Ammon's horn (tissue), 1 donor: ENCODE measurements at places on chromosomes 3 and 15.

GRCh38 chr3:38742550-38742949 lies 73.5 kb downstream of the SCN10A start:
- no peak for DNase-seq

- DNase-seq: no peak
These were observed 108.3 kb downstream of the P3H2 start for GRCh38 chr3:190012314-190012782.

GRCh38 chr3:53579636-53580035 lies 85.2 kb downstream of the CACNA1D start:
- DNase-seq: no peak

DNA sequence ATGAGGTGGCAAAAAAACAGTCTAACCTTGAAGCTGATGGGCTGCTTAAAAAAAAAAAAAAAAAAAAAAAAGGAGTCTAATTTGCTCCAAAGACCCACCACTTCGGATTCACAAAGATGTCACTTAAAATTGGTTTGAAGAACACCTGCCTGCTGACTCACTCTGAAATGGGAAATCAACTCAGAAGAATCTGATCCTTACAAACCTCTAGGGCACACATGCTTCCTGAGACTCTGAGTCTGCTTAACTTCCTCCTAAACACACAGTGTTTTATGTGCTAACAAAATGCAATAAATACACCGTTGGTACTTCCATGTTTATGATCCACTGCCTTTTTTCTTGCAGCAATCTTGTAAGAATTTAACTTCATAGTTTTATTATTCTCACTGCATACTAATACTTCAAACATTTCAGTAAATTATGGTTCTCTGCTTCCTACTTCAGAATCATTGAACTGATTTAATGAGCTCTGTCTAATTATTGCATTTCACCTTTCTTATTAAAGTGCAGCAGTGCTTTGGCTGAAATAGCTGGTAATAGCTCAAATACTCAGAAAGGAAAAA lies 73.0 kb upstream of the FRMD4B start:
- peak; percentile 23 for DNase-seq

DNA sequence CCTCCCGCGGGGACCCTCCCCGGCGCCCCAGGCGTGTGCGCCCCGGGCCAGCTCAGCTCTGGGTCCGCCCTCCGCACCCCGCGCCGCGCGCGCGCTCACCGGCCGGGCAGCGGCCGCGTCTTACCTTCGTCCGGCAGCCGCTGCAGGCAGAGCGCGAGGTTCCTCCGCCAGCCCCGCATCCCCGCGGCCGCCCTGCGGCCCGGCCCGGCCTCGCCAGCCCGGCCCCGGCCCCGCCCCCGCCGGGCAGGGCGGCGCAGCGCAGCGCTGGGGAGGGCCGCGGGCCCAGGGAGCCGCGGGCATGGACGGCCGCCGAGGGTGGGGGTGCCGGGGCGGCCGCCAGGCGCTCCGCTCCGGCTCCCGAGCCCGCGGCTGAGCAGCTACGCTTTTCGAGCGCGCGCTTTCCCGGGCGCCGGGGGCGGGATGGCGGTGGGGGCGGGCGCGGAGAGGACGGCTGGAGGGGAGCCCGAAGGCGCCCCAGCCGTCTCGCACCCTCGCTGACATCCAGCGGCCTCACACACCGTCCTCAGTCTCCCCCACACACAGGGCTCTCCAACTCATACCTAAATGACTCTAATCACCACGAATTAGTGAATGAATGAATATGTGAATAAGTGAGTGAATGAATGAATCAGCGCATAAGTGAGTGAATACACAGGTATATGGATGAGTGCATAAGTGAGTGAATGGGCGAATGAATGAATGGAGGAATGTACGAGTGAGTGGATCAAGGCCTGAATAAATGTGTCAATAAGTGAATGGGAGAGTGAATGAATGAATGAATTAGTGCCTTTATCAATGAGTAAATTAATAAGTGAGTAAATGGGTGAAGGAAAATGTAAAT lies 48.5 kb upstream of the CCDC174 start:
- DNase-seq: no peak

DNA sequence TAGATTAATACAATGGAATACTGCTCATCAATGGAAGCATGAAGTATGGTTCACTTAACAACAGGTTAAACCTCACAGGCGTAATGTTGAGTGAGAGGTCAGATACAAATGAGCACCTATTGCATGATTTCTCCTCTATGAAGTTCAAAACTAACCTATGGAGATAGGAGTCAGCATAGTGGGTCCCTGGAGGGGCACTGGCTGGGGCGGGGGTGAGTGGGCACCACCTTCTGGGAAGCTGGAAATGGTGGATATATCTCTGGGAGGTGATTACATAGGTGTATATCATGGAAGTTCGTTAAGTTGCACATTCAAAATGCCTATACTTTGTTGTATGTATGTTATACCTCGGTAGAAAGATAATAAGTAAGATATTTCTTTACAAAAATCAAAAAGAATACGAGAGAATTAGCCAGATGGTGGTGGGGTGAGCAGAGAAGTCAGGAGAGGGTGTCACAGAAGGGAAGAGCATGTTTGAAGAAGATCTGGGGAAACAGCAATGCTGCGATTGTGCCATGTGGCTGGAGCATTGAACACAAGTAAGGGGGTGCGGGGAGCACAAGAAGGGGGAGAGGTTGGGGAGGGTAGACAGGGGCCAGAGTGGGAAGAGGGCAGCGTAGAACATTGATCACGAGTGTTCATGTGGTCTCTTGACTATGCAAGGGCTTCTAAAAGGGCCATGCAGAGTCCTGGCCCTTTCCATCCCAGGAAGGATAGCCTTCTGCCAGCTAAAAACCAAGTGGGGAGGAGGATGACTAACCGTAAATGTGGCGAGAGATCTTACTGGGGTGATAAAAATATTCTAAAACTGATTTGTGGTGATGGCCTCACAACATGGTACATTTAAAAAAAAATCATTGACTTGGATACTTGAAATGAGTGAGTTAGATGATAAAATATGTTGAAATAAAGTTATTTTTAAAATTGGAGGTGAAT lies 30.2 kb downstream of the ITGA11 start:
- DNase-seq: no peak

DNA sequence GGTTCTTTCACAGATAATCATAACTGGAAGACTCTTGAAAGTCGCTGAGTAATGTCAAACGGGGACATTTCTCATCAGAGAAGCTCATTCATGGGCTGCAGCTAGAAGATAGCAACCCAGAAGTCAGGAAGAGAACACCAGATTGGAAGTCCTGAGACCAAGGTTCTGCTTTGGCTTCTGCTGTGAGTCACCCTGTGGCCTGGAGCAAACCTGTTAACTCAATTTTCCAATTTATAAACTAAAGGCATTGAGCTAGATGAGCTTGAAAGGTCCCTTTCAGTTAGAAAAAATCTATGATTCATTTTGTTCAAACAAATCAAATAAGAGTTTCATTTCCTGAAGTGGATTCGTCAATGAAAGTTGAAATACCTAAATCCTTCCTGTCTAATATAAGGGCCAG lies 402.2 kb downstream of the EPHB1 start:
- DNase-seq: no peak

DNA sequence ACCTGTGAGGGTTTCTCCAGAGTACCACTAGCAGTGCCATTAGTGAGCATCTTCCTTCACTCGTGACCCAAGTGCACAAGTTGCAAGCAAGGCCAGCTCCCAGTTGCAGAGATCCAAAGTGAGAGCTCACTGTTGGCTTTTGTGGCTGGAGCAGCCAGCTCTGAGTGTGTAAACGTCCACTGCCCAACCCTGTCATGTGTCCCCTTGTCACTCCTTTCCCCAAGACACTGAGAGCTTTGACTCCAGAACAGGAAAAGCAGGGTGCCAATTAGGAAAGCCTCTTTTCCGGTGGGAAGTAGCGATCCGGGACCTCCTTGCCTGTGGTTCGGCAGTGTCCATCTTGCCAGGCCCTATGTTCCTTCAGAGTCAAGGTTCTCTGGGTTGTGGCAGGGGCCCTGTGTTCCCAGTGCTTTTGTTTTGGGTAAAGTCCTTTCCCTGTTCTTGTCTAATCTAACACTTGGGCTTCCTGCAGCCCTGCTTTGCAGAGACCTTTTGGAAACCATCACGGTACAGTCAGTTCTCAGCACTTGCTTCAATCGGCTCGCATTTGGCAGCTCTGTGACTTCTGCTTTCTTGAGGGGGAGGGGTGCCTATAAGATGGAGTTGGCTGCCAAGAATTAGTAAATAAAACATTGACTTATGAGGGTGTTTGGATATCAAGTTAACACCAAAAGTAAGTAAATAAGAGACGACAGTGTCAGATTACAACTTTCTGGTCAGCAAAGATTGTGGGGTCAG lies 90.5 kb downstream of the DNASE1L3 start:
- DNase-seq: peak; percentile 23

- no peak for DNase-seq
These were observed 25.6 kb upstream of the ZNF774 start for GRCh38 chr15:90326441-90326840.
